ENCODE measurements at places on chromosomes 3 and 15.

DNA sequence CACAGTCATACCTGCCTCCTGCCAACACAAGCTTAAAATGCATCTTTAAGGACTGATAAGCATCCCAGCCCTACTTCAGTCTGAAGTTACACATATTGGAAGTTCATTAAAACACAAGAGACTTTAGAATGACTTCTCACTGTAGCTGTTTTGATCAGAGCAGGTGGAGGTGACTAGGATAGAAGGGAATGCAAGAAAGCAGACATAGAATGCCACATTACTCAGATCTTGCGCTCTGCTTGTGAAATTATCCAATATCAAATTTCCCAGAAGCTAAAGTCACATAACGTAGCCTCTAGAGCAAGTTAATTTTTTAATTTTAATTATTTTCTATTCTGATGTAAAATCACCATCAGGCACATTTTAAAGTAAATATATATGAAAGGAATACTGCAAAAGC, 306.5 kb downstream of the PLOD2 start:
- no peak for DNase-seq

DNA sequence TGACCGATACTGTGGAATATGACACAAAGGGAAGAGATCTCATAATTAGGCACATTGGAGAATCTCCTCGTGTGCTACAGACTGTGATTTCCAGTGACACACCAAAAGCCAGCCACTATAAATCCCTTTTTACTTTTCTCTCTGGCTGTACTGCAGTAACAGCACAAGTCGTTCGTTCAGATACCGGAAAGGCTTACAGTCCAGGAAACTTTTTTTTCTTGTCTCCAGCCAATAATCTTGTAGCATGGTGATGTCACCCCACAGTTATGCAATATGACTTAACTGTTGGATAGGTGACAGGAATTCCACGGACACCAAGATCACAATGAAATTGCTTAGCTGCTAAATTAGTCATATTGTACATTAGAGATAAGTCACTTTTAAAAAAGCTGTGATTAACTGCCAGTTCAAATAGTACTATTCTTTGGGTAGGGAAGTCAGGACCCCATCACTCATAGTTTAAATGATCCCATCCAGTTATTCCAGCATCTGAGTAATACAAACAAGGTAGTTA, 36.3 kb upstream of the TSC22D2 start:
- DNase-seq: peak; percentile 90

GRCh38 chr3:51954105-51954504, 1.1 kb upstream of the GPR62 start:
- DNase-seq: no peak

DNA sequence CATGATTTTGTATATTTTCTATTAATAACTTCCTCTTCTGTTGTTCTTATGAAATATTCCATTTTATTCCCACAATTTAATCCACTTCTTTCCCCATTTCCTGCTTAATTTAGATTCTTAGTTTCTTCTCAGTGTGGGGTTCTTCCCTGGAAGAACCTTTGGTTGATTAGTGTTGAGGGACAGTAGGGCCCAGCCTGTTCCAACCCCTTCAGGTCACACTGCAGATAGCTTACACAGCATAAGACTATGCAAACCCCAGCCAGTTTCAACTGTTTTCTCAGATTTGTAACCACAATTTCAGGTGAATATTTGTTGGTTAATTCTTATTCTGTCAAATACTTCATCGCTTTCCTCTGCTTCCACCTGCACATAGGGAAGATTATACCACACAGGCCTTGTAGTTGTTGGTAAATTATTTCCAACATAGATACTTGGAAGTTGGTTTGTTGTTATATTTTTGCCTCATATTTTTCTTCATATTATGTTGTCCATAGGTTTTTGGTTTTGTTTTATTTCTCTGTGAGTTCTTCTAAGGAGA, 34.7 kb downstream of the AADACL2 start:
- DNase-seq: no peak

- no peak for DNase-seq
These were observed 128.7 kb downstream of the PDCD6IP start for GRCh38 chr3:33926998-33927605.

GRCh38 chr3:109803274-109803673, 465.9 kb upstream of the DPPA4 start:
- DNase-seq: no peak

DNA sequence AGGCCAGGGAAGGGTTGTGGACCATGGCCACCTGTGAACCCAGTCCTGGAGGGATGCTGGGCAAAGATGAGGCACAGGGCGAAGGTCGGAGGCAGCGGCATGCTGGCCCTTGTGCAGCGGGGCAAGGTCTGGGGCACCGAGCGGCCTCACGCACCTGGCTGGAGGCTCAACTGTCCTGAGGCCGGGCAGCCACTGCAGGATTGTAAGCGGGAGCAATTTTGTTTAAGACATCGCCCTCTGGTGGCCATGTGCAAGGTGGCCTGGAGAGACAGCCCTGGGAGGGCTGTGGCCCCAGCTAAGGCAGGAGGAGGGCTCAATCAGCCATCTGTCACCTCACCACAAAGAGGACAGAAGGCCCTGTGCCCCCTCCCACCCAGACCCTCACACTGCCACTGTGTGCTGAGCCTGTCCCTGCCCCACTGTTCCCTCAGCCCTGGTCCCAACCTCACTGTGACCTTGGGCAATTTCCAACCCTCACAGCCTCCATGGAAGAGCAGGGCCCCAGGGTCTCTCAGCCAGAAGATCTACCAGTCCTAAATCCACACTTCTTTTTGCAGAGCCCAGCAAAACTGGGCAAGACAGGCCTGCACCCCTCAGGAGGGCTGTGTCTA, 46.2 kb downstream of the TPRA1 start:
- no peak for DNase-seq

DNA sequence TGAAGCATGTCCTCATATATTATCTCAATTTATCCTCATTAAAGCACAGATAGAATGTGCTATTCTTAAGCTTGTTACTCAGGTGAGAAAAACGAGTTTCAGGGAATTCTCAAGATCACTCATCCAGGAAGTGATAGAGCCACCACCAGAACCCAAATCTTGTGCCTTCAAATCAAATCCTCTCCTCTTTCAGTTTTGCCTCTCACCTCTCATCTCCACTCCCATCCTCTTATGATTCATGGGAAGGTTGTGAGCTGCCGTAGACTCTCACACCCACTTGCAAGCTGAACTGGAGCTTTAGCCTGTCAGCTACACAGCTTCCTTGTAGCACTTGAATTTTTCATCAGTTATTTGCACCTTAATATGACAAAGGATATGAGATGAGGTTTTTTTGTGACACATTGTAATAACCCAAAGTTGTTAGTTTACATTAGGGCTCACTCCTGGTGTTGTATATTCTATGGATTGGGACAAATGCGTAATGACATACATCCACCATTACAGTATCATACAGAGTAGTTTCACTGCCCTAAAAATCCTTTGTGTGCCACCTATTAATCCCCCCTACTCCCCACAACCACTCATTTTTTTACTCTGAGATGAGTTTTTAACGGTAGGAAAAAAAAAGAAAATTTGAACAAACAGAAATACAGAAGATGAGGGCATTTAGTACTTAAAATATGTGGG, 25.7 kb downstream of the GPR15 start:
- no peak for DNase-seq

DNA sequence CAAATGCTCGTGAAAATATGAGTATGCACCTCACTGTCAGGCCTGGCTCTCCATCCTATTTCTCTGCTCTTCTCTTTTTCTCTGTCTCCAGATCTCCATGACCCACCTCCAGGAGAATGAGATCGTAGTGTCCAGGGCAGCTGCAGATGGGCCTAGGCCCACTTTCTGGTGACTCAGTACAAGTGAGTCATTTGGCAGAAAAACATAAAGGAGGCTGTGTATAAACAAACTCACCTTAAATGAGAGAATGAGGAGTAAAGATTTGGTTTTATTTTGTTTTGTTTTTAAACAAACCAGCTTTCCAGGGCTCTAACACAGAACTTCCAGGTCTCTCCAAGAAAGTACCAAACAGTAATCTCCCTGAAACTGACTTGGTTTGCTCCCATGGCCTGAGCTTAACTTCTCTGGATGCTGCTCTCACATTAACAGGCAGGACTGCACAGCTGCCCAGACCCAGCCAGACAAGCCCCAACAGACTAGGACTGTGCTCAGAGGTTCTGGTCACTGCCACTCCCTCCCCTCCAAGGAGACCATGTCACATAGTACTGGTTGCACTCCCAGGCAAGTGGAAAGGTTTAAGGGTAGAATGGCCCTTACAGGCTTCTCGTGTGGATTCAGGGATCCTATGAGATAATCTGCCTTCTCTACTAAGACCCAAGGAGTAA, 1.5 kb upstream of the HEG1 start:
- no peak for DNase-seq

GRCh38 chr3:5278666-5279065, 91.2 kb downstream of the EDEM1 start:
- DNase-seq: no peak

GRCh38 chr15:39014682-39015081, 450.1 kb upstream of the RASGRP1 start:
- DNase-seq: no peak

GRCh38 chr15:65211482-65211982, 259 bp upstream of the CILP start:
- DNase-seq: peak; percentile 41

DNA sequence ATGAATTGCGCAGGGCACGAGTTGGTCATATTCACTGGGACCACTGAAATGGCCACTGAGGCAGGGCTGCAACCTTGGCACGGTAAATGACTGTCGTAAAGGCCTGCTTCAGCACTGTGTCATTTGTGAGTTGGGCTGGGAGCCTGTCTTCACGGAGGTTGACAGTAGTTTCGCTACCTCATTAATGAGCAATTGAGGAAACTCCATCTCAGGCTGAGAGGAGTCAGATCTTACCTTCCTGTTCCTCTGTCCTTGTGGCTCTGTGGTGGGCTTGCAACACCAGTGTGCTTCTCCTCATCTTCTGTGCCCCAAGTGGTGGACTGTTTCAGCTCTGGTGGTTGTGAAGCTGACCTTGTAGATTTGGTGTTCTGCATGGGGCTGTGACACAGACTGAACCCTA, 80.1 kb upstream of the EIF1B start:
- no peak for DNase-seq

DNA sequence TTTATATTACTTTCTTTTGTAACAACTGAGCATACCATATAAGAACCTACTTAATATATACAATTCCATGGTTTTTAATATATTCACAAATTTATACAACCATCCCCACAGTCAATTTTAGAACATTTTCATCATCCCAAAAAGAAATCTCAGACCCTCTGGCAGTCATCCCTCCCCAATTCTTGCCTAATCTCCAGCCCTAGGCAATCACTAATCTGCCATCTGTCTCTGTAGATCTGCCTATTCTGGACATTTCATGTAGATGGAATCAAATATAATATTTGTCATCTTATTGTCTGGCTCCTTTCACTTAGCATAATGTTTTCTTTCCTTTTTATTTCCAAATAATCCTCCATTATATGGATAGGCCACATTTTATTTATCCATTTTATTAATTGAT, 92.5 kb downstream of the LARS2 start:
- no peak for DNase-seq

DNA sequence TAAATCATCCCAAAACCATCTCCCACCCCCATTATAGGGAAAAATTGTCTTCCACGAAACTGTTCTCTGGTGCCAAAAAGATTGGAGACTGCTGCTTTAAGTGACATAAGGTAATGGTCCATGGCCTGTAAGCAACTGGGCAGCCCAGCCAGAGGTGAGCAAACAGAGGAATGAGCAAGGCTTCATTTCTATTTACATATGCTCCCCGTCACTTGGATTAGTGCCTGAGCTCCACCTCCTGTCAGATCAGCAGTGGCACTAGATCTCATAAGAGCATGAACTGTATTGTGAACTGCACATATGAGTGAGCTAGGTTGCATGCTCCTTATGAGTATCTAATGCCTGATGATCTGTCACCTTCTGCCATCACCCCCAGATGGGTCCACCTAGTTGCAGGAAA, 1159.8 kb upstream of the ALCAM start:
- DNase-seq: no peak

GRCh38 chr3:42071904-42072812, 19.0 kb upstream of the TRAK1 start:
- no peak for DNase-seq

- no peak for DNase-seq
These were observed 294.8 kb downstream of the MCTP2 start for GRCh38 chr15:94526071-94526689.

- DNase-seq: no peak
These were observed 40.3 kb downstream of the BBX start for GRCh38 chr3:107562969-107563529.

DNA sequence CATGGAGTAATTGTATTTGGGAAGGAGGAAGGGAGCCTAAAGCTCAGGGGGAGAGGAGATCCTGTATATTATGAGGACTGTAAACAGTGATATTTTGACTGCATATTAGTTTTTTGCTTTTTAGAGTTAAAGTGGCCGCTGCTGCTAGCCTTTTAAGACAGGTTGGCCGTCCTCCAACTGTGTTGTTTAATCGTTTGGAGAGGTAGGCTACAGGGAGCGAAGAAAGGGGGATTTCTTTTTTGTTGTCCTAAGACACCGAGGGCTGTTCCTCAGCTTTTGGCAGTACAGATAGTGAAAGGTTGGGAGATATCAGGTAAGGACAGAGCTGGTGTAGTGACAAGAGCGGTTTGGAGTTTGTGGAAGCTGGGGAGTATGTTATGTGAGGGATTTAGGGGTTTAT, 38.2 kb upstream of the RNF7 start:
- no peak for DNase-seq

DNA sequence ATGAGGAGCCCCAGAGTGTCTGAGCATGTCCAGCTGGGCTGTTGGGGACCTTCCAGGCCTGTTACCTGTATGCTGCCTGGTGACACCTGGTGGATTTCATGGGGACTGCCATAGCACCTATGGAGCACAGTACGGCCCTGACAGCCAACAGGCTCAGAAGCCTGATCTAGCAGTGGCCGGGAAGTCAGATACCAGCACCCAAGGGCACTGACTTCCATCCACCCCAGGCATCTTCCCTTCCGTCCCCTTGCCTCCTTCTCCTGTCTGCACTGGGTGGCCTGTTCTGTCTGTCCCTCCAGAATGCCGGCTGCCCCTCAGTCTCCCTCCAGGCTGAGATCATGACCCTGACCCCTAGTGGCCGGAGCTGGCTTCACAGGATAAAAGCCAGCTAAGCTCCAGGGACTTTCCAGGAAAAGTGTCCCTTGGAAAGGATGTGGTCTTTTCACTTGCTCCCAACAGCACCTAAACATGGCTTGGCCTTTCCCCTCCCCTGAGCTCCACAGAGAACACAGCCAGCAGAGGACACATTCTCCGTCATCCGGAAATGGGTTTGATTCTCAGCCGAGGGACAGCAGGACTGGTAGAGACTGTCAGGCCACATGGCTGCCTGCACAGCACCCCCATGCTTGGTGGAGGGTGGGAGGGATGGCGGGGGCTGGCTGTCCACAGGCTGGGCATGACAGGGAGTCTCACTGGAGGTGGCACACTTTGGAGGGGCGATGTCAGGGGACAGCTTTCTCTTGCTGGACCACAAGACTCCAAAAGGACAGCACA, 9.5 kb downstream of the RPS17 start:
- DNase-seq: peak; percentile 65

- no peak for DNase-seq
These were observed 137.8 kb upstream of the CHRNA7 start for GRCh38 chr15:31892513-31892912.

DNA sequence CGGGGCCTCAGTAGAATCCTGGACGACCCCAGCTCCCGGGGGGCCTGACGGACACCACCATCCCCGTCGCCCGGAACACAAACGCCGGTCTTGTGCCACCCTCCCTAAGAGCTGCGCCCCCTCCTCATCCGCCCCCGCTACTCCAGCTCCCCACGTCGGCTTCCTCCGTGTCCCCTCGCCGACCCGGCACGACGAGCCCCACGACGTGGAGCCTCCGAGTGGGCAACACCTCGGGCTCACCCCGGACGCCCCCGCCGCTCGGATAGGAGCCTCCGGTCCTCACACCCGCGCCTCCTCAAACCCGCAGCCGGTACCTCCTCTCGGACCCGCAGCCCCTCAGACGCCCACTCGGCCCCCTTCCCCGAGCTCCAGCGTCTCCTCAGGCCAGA, 525 bp downstream of the NPTN start:
- DNase-seq: no peak
